Fibroblast of skin of back (primary cell): ENCODE measurements at places on chromosomes 2 and 18.

DNA sequence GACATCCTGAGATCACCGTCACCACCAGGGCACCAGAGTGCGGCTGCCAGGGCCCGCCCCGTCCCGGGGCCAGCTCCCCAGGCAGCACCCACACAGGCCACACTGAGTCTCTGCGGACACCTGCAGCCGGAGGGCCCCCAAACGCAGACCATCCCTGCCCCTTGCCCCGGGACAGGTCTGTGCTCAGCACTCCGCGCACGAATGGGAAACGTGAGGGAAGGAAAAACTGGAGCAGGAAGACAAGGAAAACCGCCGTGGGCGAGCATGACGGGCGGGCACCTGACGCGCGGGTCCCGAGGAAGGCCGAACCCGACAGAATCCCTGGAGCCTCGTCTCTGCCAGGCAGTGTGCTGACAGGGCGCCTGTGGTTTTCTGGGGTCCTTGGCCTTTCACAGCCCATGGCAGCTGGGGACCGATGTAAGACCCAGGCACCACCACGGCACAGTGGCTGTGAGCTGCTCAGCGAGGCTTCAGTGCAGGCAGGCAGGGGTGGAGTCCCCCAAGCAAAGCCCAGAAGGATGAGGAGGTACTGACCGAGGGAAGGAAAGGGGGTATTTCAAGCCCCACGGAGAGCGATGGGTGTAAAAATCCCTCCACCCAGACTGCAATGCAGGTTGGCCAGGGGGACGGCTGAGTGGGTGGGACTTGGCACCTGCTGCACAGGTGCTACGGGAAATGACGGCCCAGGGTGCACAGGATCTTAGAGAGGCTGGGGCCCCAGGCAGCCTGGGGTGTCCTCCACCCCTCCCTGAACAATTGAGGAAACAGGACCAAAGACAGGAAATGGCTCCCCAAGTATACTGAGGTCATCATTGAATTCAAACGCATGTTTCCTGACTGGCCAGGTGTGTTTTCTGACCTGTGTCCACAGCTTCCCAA lies 59.0 kb downstream of the PXDN start:
- DNase-seq: no peak

DNA sequence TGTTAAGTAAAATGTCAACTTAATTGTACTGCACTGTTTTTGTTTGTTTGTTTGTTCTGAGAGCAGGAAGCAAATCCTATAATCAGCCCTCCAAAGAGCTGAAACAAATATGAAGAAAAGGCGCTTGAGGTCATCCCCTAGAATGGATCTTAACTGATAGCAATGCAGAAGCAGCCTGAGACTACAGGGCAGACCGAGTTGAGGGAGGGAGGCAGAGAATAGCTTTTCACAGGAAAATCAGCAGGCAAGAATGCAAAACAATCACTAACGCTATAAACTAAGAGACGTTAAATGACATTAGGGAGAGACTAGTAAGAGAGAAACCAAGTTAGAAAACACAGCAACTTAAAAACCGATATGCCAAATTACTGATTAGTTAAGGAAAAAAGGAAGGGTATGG lies 37.2 kb downstream of the GALNT1 start:
- DNase-seq: peak; percentile 47

DNA sequence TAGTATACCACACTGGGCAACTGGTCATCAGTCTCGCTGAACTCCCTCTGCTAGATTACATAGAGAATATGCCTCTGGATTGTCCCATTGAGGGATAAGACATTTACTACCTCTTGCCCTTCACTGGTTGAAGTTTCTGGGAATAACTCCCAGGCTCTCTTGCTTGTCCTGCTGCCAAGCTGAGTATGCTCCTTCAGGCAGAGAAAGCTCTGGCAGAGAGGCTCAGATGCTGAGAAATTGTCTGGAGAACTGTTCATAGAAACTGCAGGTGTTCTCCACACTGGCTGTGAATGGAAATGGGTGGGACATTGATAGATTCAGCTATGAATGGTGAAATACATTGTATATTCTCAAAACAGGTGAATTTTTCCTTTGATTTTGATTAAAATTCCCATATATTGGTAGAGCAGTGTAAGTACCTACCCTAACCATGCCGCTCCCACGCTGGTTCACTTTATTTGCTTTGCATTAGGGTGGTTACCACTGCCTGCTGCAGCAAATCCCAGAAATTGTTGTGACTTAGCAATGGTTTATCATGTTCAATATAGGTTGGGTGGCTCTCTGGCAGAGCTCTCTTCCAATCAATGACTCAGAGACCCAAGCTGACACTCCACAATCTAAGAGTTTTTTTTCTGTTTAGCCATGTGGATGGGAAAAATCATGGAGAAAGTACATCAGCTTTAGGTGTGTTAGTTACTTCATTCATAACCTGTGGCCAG lies 36.7 kb downstream of the FAM117B start:
- DNase-seq: no peak

DNA sequence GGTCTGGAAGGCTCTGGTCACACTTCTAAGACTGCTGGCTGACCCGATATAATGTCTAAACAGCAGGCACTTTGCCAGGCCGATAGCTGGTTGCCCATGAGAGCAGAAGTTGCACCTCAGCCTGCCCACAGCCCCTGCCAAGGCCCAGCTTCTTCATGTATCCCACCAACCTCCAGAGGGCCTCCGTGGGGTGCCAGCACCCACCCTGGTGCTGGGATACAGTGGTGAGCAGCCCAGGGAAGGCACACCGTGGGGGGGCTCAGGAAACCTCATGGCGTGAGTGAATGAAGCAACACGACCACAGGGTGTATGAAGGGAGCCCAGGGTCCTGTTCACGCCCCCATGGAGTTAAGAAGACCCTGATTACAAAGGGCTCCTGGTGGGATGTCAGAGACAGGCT lies 16.2 kb upstream of the GLI2 start:
- DNase-seq: no peak

DNA sequence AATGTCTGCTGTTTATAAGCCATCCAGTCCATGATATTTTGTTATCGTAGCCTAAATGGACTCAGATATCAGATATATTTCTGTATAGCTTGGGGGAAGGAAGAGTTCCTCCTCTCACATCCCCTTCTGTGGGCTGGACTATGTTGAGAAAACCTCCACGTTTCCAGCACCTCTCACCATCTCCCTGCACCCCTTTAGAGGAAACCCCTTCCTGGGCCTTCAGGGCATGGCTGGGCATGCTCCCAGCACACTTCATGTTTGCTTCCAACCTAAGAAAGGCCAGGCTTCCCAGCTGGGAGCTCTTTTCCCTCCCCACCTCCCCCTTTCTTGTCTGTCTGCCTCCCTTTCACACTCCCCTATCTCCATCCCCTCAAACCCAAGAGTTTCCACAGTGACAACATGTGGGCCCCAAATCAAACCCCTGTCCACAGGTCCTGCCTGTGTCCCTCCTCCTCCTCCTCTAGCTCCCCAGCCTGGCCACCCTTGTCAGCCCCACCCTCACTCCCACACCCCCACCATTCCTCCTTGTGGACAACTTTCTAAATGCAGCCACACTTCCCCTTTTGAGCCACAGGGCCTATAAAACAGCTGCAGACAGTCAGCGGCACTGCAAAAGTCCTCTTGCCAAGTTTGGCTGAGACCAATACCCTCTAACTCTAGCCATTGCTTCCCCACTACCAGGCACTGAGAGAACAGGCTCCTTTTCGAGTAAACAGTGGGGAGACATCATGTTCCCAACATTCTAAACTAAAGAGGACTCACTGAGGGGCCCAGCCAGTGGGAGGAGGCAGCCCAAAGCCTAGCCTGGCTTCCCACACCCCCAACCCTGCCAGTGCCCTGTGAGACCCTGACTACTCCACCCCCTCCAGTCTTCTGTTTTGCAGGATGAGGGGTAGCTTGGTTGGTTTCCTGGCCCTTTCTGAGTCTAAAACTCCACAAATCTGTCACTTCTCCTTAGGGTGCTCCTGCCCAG lies 120.5 kb downstream of the ZFP36L2 start:
- DNase-seq: peak; percentile 49

- DNase-seq: no peak
These were observed 99.6 kb upstream of the MAP2 start for GRCh38 chr2:209324281-209324680.

DNA sequence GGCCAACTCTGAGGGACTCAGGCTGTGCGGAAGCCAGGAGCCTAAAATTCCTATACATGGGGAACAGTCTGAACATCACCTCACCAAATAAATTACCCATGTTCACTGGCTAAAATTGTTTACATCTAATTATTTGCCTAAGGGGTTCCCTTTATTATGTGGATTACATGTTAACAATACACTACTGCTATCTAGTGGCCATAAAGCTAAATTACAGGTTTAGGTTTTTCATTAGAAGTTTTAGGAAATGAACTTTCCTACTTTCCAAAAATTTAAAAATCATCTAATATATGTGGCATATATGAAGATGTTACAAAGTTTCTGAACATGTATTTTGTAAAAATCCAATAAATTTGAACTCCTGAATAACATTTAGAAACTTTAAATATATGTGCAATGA lies 40.3 kb downstream of the PLA2R1 start:
- no peak for DNase-seq

DNA sequence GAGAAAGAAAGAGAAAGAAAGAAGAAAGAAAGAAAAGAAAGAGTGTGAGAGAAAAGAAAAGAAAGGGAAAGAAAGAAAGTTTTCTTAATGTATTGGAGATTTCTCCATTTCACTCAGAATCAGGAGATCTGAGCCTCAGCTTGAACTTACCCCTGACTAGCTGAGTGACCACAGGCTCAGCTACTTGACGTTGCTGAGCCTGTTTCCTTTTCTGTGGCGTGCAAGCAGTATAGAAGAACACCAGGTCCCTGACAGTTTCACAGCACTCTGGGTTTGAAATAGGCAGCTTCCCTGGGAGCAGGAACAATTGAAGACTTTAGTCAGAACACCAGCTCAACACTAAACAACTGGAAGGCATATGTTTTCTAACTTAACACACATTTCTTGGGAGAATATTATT lies 44.7 kb downstream of the MARCO start:
- no peak for DNase-seq

GRCh38 chr18:23281626-23282436 lies 146.5 kb downstream of the CABLES1 start:
- DNase-seq: peak; percentile 65

DNA sequence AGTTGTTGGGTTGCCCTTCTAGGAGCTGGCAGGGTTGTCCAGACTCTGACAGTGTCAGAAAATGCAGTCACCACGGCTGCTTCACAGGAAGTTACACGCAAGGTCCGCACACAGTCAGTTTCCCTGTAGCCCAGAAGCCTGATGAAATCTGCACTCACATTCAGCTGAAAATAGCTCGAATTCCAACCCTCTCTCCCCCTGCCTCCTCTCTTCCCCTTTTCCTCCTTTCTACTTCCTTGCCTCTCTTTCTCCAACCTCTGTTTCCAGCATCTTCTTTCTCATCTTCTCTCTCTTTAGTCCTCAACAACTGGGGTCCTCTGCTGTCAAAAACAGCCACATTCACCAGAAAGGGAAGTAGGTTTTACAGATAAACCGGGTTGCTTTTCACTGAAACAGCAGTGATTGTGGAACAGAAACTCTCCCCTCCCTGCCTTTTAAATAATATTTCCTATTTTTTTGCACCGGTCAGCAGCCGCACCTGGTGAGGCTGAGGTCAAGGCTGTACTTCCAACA lies 69.3 kb downstream of the BCL11A start:
- DNase-seq: peak; percentile 96

- no peak for DNase-seq
These were observed 25.6 kb downstream of the TACR1 start for GRCh38 chr2:75173740-75174139.

GRCh38 chr2:19198381-19198780 lies 160.0 kb downstream of the OSR1 start:
- DNase-seq: no peak

GRCh38 chr2:73418343-73418742 lies 32.7 kb downstream of the ALMS1 start:
- DNase-seq: peak; percentile 50

GRCh38 chr2:18976168-18976961 lies 382.1 kb downstream of the OSR1 start:
- DNase-seq: peak; percentile 97

DNA sequence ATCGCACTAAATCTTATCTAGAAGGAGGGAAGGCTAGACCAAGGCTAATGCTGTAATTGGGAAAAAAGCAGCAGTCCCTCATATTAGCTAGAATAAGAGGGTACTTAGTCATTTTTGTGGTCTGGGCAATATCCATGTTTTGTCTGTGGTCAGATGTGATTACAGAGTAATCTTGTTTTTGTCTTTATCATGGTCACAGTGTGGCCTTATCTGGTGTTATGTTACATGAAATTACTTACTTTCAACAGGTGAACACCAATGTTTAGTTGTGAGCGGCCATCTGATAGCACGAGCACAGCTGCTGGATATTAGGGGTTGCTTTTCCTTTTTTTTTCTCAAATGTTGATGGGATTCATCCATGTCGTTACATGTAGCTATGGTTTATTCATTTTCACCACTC lies 23.7 kb upstream of the PLEKHM3 start:
- no peak for DNase-seq

- DNase-seq: no peak
These were observed 586 bp downstream of the FNDC4 start for GRCh38 chr2:27494284-27494943.

DNA sequence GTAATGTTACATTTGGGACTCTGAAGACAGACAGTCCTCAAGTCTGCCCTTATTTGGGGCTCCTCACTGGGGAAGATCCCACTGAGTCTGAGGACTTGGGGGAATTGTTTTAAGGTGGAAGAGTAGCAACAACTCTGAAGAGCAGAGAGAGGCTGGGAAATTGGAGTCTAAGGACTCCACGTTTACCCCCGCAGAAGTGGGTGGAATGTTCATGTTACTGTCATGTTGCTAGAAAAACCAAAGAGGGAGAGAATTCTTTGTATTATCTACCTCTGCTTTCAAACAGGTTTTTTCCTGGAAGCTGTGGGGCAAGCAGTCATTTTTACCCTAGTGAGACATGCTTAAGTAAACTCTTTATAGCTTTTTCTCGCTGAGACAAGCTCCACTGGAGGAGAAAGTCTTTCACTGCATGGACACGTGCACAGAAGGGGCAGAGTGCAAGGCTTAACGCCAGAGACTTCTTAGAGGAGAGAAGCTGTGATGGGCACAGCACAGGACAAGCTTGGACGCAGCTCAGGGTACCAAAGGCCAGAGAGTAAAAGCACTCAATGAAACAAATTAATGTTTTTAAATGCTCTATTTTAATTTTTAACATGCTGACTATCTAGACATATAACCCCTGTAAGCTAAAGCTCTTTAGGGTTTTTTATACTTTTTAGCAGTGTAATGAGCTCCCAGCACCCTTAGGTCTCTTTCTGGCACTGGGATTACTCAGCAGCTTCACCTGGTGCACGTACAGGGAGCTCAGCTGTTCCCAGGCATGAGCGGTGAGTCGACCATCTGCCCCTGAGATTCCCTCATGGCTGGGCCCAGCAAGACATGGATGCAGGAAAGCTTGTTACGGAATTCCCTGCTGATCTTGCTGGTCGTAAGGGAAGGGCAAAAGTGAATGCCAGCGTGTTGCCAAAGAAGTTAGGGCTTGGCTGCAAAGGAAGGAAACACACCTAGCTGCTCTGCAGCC lies 54.5 kb upstream of the BIN1 start:
- no peak for DNase-seq

- DNase-seq: no peak
These were observed 72.0 kb downstream of the SPRED2 start for GRCh38 chr2:65360441-65360840.

GRCh38 chr2:223856584-223856983 lies 19.2 kb upstream of the AP1S3 start:
- no peak for DNase-seq
